ENCODE measurements at places on chromosomes 13 and 19.

DNA sequence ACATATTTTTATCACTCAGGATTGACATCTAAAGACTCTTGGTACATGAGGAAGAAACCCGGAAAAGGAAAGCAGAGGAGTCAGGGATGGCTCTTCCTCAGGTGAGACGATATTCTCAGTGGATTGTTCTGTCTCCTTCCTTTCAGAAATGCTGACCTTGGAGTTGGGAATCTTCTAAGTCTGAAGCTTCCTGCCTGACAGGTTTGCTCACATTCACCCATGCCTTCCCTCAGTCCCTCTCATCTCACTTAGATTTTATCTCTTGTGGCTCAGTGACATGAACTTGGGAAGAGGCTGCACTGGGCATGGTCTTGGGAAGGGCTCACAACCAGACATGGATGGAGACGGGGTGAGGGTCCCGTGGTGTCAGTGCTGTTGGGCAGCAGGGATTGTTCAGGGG, 6.7 kb downstream of the ZNF525 start:
- no peak for DNase-seq

- DNase-seq: no peak
Observed at GRCh38 chr19:47020992-47021496, 1.4 kb downstream of the NPAS1 start.

DNA sequence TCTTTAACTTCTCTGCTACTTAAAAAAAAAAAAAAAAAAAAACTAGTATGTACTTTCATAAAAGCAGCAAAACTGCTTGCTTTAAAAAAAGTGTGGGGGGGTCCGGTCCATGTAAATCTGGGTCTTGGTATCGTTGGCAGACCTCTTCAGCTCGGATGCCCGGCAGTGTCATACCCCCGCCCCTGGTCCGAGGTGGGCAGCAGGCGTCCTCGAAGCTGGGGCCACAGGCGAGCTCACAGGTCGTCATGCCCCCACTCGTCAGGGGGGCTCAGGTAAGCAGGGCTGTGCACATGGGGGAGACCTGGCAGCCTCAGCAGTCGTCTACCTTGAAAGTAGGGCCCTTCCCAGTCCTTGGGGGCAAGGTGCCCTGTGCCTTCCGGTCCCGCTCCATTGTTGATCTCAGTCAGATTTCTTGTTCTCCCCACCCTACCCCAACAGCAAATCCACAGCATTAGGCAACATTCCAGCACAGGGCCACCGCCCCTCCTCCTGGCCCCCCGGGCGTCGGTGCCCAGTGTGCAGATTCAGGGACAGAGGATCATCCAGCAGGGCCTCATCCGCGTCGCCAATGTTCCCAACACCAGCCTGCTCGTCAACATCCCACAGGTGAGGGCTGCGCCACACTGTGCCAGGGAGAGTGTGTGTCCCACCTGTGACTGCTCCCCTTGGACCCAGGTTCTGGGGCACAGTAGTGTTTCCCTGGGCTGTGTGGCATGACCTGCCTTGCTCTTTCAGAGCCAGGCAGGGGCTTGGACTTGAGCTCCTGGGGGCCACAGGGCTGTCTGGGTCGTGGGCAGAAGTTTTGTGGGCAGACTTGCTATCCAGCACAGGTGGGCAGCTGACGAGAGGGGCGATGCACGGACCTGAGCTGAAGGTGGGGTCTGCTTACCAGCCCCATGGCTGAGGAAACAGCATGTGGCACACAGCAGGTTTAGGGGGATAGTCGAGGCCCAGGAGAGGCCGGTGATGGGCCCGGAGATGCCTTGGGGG, 19.4 kb downstream of the TSSK6 start:
- DNase-seq: no peak

GRCh38 chr13:36919833-36920615, at the start of gene SMAD9:
Gene SMAD9 (minus strand): TSS chr13:36920238. CDS start chr13:36879689, 40,549 bp downstream.
- peak; percentile 48 for DNase-seq

- no peak for DNase-seq
Observed at GRCh38 chr19:30722761-30723160, 350.6 kb downstream of the ZNF536 start.

GRCh38 chr19:289651-290371, 1.4 kb downstream of the PLPP2 start:
- DNase-seq: peak; percentile 87

DNA sequence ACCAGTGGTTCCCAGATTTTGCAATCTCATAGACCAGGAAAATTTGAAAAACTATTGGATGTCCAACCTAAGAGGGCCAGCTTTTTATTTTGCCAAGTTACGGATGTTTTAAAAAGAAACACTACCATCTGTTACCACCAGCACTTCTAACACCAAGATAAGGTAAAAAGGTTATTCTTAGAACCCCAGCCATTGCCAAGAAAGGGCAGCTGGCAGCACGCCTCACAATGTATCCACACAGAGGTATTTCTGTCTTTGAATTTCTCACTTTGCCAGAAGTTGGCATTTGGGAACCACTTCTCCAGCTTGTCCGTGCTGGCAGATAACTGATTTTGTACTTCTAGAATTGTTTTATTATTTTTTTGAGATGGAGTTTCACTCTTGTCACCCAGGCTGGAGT, 28.7 kb downstream of the CAPN12 start:
- no peak for DNase-seq

DNA sequence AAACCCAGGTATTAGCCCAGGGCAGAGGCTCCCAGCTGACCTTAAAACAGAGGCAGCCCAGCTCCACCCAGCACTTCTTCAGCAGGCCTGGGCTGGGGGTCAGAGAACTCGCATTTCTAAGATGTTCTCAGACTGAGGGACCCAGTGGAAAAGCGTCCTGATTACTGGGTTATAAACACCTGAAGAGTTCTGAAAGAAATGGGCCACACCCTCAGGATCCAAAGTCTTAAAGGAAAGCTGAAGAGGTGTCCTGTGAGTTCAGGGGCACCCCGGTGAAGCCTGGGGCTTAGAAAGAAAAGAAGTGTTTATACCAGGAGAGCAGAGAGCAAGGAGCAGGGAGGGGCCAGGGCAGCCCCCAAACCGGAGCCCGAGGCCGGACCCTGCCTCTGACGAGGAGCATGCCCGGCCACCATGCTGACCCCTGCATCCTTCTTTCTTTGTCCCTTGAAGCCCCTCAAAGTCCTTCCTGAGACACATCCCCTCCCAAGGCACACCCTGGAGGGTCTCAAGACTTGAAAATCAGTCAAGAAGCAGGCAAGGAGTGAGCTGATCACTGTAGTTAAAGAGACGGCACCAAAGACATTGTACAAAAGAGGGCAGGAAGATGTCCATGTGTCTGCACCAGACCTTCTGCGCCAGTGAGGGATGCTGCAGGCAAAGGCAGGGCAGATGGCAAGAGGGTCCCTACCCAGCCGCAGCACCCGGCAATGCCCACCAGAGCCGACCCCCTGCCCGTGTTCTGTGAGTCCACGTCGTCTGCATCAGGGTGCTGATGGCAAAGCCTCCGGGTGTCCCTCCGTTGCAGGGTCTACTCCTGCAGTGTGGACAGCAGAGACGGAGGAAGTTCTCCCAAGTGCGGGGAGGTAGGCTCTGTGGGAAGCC, 10.6 kb upstream of the RAB20 start:
- DNase-seq: no peak

- no peak for DNase-seq
Observed at GRCh38 chr13:74169676-74170075, 35.5 kb upstream of the KLF12 start.

DNA sequence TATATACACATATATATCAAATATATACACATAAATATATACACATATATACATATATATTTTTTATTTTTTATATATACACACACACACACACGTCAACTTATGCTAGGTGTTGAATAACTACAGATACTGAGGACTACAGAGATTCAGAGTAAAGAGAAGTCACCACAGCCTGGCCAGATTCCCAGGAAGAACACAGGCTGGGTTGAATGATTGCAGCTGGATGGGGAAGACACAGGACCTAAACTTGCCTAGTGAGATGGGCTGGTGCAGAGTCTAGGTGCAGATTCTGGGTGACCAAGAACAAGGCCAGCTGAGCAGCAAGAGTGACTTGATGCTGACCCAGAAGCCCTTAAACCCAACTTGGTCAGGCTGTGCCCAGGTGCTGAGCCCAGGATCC, 241.3 kb downstream of the KCTD12 start:
- no peak for DNase-seq

GRCh38 chr19:17035842-17036424, 9.3 kb upstream of the CPAMD8 start:
- DNase-seq: no peak

DNA sequence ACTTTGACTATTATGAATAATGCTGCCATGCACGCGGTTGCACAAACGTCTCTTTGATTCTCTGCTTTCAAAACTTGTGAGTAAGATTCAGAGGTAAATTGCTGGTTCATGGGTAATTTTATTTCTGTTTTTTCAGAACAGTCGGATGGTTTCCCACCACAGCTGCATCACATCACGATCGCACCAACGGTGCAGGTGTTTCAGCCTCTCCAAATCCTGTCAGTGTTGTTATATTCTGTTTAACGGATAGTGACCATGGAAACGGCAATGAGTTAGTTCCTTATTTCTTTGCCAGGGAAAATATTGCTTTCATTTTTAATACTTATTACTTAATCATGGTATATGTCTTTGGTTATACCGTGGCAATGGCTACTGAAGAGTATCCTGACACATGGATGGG, 19.1 kb upstream of the ZNF835 start:
- DNase-seq: no peak

DNA sequence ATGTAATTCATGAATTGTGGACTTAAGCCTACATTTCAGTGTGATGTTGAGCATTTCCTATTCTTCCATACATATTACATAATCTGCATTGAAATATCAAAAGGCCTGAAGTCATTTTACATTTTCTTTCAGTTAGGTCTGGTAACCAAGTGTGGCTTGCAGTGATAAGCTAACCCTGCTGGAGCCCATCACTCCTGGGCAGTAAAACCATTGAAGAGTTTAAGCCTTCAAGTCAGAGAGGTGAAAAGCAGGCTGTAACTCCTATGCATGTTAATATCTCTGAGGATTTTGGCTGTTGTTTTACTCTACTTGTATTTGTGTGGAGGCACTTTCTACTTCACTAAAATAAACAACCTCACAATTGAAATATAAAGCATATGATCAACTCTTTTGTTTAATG, 248.8 kb downstream of the SLITRK5 start:
- no peak for DNase-seq

DNA sequence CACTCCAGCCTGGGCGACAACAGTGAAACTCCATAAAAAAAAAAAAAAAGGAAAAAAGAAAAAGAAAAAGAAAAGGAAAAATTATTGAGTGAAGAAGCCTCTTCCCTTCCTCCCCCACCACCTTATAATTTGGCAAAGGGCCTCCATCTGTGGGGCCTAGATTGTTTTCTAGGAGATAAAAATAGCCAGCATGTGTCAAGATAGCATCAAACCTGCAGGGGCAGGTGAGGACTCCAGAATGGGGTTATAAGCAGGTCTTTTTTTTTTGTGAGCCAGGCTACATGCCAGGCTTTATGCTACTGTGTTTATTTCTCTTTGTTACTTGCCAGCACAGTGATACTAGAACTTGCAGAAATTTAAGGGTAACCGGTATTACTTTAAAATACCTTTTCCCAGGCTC, 11.7 kb upstream of the TRIM13 start:
- no peak for DNase-seq

DNA sequence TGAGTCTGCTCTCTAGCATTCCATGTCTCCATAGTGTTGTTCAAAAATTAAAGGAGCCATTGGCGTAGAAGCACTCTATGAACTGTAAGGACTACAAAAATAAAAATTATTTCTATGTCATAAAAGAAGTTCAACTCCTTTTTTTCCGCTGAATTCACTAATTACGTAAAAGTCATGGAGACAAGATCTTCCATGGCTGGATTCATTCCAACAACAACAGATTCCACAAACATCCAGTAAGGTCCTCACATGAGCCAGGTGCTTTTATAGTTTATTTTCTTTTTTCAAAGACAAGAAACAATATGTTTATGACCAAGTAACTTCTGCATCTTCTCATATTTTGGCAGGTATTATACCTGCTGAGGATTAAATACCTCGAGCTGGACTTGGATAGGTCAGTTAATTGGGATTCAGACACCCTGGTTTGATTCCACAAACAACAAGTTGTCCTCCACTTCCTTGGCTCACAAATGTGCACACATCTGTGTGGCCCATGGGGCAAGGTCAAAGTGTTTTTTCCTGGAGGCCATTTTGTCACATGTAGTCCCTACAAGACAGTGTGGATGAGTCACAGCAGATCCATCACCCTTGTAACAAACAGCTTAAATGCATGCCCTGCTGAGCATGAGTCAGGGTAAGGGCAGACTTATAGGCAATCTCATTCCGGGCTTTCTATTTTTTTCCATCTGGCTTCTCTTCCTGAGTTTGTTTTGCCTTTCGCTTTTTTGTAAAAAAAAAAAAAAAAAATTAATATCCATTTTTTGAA, 475.6 kb downstream of the COG6 start:
- peak; percentile 19 for DNase-seq

GRCh38 chr13:19181621-19182485, at the start of gene TUBA3C:
Gene TUBA3C (minus strand): TSS chr13:19181824. CDS start chr13:19181747, 77 bp downstream.
- DNase-seq: no peak

GRCh38 chr19:12763100-12763499, 11.5 kb downstream of the BEST2 start:
- DNase-seq: no peak

DNA sequence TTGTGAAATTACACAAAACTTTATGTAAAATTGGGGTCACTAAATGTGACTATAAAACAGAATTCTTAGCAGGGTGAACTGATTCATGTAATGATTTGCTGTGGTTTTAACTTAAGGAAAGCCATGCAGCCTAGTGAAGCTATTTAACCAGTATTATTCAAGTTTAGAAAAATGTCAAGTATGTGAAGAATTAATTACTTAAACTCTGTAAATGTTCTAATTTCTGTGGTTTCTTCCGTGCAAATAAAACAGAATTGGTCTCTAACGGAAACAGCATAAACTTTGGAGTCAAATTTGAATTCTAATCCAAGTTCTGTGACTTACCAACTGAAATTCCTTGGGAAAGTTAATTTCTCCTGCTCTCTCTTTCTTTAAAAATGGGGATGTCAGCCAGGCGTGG, 13.3 kb downstream of the CDC16 start:
- DNase-seq: no peak

GRCh38 chr13:111791131-111791530, 275.8 kb upstream of the SOX1 start:
- no peak for DNase-seq

DNA sequence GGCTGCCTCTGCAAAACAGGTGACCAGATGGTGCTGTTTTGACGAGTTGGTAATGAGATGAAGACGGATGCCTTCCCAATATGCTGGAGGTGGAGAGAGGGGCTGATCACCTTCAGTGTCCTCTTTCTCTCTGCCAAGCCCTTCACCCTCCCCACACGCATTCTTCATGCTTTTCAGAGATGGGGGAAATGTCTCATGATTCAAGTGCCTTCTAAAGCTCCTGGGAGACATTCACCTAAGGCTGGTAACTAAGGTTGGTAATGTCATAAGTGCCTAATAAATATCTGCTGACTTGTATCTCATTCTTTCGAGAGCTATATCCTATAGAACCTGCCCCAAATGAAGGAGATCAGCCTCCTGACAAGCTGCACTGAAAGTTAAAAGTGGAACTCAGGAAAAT, 86.2 kb upstream of the MBNL2 start:
- DNase-seq: no peak
